ENCODE measurements at places on chromosomes 12 and 14.

- DNase-seq = no peak
Observed at GRCh38 chr14:96089401-96089800, 50.2 kb downstream of the C14orf132 start.

DNA sequence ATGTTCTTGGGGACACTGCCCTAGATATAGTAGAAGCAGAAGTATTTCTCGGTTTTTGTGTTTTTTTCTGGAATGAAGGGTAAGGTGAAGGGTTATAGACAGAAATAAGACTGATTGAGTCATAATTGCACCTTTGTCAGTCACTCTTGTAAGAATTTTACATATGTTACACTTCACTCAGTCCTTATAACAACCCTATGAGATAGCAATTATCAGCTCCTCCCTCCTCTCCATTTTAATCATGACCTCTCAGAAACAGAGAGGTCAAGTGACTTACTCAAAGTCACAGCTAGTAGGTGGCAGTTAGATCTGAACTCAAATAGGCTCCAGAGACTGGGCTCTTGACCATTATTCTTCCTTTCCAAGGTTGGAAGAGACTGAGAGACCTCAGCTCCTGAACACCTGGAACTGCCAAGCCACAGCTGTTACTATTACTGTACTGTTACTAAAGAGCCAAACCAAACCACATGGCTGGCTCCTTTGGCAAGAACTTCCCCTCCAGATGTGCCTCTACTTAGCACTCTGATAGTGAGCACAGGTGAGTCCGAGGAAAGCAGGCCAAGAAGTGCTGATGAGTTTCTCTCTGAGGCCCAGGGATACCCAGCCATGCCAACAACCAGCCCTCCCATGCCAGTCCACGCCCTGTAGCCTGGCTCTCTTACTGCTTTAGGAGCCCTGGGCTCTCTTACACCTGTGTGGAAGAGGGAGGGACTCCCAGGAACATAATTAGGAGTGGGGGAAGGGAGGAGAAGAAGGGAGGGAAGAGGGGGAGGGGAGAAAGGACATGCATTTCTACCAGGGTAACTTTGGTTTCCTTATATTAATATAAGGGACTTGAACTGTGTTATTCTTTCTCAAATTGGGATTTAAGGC, 121.3 kb downstream of the CRADD start:
- DNase-seq = no peak

DNA sequence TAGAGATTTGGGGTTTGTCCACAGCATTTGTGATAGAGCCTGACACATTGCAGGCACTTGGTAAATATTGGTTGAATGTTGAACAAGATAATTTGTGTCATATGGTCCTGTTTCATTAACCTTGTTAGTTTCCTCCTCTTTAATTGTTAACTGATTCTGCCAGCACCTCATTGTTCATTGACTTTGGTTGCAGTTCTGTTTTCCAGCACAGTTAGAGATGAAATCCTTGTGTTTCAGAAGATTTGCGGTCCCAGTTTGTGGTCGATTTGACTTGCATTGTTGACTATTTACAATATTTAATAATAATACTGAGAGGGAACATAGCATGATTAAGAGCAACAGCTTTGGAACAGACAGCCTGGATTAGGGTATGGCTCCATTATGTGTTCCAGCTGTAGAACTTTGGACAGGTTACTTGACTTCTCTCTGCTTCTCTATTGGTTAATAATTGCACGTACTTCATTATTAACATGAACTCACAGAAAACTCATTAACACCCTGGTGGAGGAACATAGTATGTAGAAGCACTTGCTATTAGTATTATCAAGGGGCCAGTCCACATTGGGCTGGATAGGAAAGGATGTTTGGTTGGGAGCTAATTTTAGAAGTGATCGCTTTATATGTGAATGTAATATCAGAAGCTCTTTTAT, 8.7 kb downstream of the DRAM1 start:
- no peak for DNase-seq

DNA sequence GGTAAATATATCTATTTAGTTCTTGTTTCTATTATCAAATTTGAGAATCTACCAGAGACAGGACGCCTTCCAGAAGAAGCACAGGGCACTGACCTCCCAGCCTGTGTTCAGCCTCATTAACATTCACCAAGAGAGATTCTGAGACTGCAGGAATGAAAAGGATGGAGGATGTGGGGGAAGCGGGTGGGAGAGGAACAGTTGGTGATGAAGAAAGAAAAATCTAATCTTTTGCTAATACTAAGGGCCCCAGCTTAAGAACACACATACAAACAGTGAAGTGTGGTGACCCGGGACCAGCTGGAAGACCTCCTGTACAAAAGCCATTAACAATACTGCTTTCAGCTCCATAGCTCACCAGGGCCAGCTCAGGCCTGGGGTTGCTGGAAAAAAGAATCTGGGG, 160.5 kb downstream of the NUAK1 start:
- DNase-seq = no peak

GRCh38 chr12:53571295-53571694, 54.9 kb downstream of the ATF7 start:
- no peak for DNase-seq

- DNase-seq = no peak
Observed at GRCh38 chr12:92582475-92582874, 120.3 kb upstream of the PLEKHG7 start.

GRCh38 chr14:60250257-60251035, 1.4 kb downstream of the PPM1A start:
- no peak for DNase-seq

DNA sequence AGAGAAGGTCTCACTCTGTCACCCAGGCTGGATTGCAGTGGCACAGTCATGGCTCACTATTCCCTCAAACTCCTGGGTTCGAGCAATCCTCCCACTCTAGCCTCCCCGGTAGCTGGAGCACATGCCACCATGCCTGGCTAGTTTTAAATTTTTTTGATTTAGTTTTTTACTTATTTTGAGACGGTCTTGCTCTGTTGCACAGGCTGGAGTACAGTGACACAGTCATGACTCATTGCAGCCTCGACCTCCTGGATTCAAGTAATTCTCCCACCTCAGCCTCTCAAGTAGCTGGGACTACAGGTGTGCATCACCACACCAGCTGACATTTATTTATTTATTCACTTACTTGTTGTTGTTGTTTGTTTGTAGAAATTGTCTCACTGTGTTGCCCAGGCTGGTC, 22.2 kb upstream of the DIP2B start:
- DNase-seq = no peak

GRCh38 chr12:71865166-71865713, 25.7 kb downstream of the TBC1D15 start:
- no peak for DNase-seq

GRCh38 chr14:100132903-100133510, 26.4 kb downstream of the DEGS2 start:
- no peak for DNase-seq

DNA sequence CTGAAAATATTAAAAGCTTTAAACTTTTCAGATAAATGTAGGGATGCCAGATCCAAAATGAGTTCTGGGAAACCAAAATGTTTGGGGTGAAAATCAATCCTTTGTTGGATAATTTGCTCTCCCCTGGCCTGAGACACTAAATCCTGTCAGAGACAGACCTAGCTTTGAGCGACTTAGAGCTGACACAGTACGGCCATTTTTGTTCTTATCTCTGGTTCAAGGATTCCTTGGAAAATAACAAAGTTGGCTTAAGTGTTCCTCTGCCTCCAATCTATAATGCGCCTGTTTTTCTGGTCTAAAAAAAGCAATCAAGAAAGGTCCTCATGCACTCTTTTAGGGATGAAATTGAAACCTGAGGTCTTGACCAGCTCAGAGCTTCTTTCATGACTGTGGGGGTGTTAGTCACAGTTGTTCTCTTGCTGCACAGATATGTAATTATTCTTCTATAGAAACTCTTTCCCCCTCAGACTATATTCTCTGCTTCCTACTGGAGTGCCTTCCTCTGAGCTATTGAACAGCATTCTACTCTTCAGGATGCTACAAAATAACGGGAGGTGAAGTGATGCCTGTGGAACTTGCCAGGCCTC, 52.3 kb upstream of the EGLN3 start:
- DNase-seq = no peak

DNA sequence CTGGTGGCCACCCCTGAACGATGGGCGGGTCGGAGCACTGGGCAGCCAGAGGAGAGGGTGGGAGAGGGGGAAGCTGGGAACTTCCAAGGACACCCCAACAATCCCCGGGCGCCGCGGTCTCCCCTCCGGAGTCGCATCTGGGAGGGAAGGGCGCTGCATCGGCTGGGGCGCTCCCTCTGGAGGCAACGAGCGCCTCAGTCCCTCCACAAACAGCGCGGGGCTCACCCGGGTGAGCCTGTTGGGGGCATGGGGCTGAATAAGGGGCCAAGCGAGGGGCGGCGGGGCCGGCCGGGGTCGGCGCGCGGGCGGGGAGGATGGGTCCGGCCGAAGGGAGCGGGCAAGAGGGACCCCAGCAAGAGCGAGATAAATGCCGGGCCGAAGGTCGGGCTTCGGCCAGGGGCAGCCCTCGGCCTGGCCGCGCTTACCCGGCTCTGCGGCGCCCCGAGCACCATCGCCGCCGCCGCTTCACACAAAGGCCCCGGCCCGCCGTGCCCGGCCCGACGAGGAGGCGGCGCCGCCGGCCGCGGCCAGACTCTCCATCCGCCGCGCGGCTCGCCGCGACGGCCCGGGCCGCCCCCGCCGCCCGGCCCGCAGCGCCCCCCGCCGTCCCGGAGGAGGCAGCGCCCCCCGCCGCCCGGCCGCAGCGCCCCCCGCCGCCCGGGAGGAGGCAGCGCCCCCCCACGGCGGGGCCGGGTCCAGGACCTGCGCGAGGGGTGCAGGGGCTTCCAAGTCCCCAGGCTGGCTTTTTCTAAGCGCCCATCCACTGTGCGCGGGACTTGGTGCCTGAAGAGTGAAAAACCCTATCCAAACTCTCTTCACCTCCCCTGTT, at the start of gene ZBTB39:
ZBTB39 (minus strand) TSS at position 567 of the 829 bp plus-strand sequence. CDS start 1,629 bp downstream, outside the sequence.
- DNase-seq = peak; percentile 73

- DNase-seq = no peak
Observed at GRCh38 chr14:99432485-99432884, 48.2 kb downstream of the SETD3 start.

GRCh38 chr12:100554608-100555077, 18.8 kb upstream of the GAS2L3 start:
- DNase-seq = peak; percentile 74

GRCh38 chr12:12456637-12457036, 99.8 kb downstream of the BORCS5 start:
- peak; percentile 96 for DNase-seq

All from inflammatory macrophage treated with lipopolysaccharide for 4 hours (primary cell).